ENCODE measurements at places on chromosomes 6 and 20.

DNA sequence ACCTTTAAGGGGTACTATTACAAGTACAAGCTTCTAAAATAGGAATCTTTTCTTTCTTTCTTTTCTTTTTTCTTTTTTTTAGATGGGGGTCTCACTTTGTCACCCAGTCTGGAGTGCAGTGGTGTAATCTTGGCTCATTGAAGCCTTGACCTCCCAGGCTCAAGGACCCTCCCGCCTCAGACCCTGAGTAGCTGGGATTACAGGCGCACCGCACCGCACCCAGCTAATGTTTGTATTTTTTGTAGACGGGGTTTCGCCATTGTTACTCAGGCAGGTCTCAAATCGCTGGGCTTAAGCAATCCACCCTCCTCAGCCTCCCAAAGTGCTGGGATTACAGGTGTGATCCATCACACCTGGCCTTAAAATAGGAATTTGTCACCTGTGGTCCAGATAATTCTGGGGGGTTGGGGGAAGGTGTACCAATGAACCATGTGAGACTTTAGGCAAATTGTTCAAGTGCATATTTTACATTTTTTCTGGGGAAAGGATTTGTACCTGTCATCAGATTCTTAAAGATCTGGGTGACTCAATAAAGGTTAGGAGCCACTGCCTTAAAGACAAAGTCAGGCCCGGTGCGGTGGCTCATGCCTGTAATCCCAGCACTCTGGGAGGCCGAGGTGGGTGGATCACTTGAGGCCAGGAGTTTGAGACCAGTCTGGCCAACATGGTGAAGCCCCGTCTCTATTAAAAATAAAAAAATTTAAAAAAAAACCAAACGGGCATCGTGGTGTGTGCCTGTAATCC lies 19.7 kb upstream of the SYNJ2 start:
- DNase-seq: no peak

GRCh38 chr20:2984956-2985661 lies 58.3 kb upstream of the GNRH2 start:
- DNase-seq: no peak

DNA sequence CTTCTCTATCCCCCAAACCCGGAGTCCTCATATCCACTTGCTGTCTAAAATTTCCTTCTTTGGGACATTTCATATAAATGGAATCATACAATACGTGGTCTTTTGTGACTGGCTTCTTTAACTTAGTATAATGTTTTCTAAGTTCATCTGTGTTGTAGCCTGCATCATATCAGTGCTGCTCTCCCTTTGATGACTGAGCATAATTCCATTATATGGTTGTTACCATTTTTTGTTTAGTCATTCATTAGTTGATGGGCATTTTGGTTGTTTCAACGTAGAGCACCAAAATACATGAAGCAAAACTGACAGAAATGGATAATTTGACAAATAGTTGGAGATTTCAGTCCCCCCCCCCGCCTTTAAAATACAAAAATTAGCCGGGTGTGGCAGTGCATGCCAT lies 71.5 kb downstream of the ZFAND3 start:
- no peak for DNase-seq

GRCh38 chr6:16292942-16293341 lies 54.6 kb downstream of the GMPR start:
- no peak for DNase-seq

DNA sequence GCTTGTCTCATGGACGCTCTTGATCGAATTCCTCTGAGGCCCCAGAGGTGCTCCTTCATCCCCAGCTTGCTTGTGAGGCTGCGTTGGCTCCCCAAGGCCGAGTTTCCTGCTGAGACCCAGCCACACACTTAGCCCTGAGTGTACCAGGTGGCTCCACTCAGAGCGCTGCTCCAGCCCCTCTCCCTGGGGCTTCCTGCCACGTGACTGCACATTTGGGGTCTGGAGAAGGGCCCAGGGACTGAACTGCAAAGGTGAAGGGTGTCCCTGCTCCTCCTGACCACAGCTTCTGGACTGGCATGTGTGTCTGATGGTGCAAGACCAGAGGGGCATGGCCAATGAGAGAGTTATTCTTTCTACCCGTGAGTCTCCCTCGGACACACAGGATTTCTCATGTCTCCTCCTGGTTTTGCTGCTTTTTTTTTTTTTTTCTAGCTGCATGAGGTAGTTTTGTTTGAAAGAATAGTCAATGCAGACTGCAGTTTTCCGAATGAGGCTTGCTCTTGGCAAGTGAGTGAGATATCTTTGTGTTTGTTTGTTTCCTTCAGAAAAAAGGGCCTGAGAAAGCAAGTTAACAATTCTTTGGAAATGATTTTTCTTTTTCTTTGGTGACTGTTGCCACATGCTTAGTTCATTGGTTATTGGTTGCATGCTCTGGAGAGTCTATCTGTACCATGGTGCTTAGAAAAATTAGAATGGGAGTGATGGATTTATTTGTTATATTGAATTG lies 3.1 kb upstream of the ZNF831 start:
- no peak for DNase-seq

- DNase-seq: no peak
Observed at GRCh38 chr20:37251825-37252477, 9.7 kb downstream of the GHRH start.

DNA sequence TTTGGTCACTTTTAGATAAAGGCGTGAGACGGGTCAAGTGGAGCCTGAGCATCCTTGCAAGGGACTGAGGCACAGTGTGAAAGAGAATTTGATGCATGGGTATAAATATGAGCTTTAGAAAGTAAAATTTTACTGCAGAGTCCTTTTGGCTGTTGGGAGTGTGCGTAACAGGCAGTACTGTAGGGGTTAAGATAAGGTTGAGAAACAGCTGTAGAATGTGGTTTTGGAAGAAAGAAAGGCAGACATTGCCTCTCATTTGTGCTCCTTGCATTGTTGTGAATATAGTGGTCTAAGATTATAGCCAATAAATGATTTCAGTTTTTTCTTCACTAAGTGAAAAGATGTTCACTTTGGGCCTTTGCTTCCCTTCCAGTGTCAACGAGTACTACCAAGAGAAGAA lies 73.0 kb downstream of the RREB1 start:
- no peak for DNase-seq

DNA sequence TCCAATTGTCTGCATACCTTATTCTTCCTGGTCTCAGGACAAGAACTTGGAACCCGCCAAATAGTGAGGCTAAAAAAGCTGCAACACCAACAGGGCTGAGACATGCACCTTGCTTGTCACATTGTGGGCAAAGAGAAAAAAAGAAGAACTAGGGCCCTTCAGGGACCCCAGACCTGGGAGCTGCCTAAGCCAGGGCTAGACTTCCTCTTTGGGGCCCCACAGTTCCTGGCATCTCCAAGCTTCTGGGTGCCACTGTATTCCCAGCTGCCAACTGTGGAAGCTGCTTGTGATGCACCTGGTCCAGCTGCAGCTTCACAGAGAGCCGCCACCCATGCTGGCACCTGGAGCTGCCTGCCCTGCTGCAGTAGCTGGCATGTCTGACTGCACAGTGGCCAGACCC lies 370.6 kb downstream of the CD83 start:
- DNase-seq: no peak
